ENCODE measurements at places on chromosomes 5 and 9.

DNA sequence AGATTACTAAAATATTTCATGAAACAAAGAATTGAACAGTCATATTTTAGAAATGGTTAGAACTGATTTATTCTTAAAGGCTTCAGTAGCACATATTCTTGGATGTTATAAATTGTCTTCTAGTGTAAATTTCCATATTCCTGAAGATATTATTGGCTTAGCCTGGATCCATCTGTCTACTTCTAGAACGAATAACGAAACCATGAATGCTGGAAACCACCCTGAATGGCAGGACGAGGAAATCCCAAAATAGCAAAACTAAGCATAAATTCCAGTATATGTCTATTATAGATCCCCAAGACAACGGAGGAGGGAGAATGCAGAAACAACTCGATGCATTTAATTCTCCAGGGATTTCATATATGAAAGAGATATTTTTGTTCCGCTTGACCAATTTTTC is 2191.0 kb upstream of the ACO1 start:
- no peak for DNase-seq

GRCh38 chr5:107719034-107719606 is 48.4 kb upstream of the EFNA5 start:
- no peak for DNase-seq

- no peak for DNase-seq
Observed at GRCh38 chr5:63213256-63213655, 634.6 kb downstream of the LRRC70 start.

- DNase-seq, result no peak
Observed at GRCh38 chr5:173670130-173670651, 53.7 kb upstream of the BOD1 start.

DNA sequence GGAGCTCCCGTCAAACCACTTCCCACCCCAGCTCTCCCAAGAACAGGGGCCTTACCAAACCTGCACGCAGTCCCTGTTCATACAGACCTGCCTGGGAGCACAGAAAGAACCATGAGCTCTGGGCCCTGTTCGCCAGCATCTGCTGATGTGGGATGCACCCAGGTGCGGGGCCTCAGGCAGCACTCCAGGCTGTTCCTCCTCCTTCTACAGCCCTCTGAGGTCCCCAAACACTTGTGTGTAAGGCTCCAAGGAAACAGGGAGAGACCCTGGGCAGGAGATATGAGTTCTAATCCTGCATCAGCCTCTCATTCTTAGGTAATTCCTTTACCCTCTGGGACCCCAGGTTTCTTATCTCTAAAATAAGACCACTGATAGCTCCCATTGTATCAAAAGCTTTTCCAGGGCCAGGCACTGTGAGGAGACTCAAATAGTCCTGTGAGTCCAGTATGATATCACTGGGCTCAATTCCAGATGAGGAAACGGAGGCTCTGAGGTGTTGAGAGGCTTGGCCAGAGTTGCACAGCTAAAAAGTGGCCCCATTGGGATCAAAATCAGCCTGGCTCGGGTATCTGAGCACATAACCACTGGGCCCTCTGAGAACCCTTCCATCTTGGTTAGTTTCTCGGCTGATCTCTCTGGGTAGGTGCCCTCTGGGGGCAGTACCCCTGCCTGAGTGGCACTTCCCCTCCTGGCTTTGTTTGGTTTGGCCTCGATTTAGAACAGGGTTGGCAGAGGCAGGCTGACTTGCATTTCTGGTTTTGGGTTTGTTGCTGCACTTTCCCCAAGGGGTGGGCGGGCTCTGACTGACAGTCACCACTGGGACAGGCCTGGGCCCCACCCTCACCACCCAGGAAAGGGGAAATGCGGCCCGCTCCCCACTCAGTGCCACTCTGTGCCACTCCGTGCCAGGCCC is 116.8 kb downstream of the RGS3 start:
- DNase-seq, result peak; percentile 29

DNA sequence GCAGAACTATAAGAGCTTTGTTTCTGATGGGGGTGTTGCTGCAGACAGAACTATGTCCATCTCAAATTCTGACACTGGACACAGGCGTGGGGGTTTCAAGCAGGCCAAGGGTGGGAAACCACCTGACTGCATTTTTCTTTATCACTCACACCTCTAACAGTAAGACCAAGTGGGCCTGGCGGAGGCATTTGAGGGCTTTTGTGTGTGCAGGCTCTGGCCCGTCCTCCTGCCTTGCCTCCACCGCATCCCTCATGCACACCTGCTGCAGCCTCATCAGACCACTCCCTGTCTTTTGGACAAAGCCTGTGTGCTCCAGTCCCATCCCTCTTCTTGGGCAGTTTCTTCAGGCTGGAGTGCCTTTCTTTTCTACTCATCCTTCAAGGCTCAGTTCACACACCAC is 7.9 kb downstream of the OR13J1 start:
- DNase-seq, result no peak

DNA sequence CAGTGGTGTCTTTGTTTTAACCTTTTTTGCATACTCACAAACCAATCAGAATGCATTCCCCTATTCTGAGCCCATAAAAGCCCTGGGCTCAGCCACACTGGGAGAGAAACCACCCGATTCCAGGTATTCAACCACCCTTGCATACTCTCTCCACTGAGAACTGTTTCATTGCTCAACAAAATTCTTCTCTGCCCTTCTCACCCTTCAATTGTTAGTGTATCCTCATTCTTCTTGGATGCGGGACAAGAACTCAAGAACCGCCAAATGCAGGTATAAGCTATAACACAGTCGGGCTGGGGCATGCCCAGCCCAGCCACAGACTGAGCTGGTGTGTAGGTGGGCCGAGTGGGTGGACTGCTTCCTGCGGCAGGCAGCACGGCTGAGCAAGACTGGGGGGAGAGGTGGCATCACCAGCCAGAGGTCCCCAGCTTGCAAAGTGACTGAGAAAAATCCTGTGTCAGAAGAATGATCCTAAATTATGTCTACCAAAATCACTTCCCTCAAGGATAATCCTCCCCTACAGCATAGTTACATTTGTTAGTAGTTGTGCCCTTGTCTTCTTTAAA is 141.0 kb downstream of the SSBP2 start:
- no peak for DNase-seq

DNA sequence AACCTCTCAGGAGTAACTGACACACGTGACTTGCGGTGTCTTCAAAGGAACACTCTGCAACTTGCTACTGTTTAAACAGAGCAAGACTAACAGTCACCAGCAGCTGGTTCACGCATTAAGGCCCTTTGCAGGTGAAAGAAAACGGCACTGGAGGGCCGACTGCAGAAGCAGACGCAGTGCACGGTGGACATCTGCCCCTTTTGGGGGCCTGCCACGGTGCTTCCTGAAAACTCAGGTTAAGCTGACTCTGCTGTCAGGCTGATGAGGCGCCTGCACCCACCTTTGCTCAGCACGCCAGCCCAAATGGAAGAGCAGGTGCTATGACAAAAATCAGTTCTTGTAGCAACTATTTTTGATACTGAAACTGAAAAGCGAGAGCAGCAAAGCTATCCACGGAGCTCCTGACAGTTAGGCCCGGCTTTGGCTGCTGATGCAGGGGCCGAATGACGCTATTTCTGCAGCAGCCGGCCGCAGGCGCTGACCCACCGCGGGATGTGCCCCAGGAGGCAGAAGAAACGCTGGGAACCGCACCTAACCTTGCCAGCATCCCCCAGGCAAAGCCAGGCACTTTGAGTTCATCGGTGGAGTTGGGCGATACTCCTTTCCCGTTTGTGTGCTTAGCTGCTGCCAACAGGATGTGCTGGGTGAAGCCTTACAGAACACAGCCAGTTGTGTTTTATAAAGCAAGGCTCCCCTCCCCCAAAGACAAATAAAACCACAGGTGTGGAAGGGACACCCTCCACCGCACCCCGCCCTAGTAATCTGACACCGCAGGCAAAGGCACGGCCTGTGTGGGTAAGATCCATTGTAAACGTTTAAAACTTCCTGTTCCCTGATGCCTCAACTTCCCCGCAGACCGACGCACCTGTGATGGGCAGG is 21.1 kb upstream of the TERT start:
- DNase-seq, result peak; percentile 34

Measured in activated CD4-positive, alpha-beta T cell treated with anti-CD3 and anti-CD28 coated beads, Interleukin-2, amount 50 U/mL, for 24 hours (primary cell).